ENCODE measurements at places on chromosomes 4 and X.
A peak's percentile ranks its signal among the peaks of the same experiment; 100 is the strongest.

- no peaks in the 10 kb centered on the region for H3K27me3 ChIP-seq
- H3K36me3 ChIP-seq: no peaks in the 10 kb centered on the region
- no peaks in the 10 kb centered on the region for H3K4me1 ChIP-seq
Observed at GRCh38 chrX:133497356-133497755, 82.1 kb upstream of the GPC4 start.

GRCh38 chr4:166309286-166309685 lies 436.2 kb downstream of the TLL1 start:
- DNase-seq: no peak
- no peaks in the 10 kb centered on the region for H3K27me3 ChIP-seq

GRCh38 chr4:135371137-135371536 lies 1169.5 kb upstream of the PABPC4L start:
- DNase-seq: no peak
- no peaks in the 10 kb centered on the region for H3K4me1 ChIP-seq
- no peak overlapping the region for H3K27ac ChIP-seq
- H3K4me3 ChIP-seq: no peak overlapping the region
- H3K27me3 ChIP-seq: no peaks in the 10 kb centered on the region
- no peaks in the 10 kb centered on the region for H3K36me3 ChIP-seq

- H3K4me1 ChIP-seq: no peaks in the 10 kb centered on the region
- H3K4me3 ChIP-seq: no peak overlapping the region
- H3K36me3 ChIP-seq: peaks cover 22% of the 10 kb centered on the region
- DNase-seq: no peak
- H3K27me3 ChIP-seq: no peaks in the 10 kb centered on the region
Observed at GRCh38 chrX:131783555-131784308, 239.4 kb upstream of the STK26 start.

DNA sequence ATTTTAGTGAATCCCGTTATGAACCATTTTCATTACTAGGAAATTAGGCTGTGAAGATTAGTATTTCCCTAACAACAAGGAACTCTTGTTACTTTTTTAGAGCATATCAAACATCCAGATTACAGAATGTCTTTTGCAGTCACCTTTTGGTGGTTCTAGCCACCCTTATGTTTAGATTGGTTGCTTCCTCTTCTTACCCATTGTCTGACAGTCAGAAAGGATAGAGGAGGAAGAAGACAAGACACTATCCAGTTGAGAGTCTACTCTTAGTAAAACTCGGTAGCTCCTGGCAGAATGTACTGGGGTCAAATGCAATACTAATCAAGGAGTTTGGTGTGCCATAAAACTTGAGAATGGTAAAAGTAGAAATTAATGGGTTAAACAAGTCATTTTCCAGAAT lies 1.6 kb upstream of the GUCY1A1 start:
- no peak overlapping the region for H3K27ac ChIP-seq
- H3K27me3 ChIP-seq: peaks cover 59% of the 10 kb centered on the region
- no peak overlapping the region for H3K4me3 ChIP-seq
- peaks cover 15% of the 10 kb centered on the region for H3K4me1 ChIP-seq

GRCh38 chr4:85448906-85449890 lies 25.8 kb upstream of the ARHGAP24 start:
- no peaks in the 10 kb centered on the region for H3K36me3 ChIP-seq
- no peak overlapping the region for H3K27ac ChIP-seq
- no peaks in the 10 kb centered on the region for H3K27me3 ChIP-seq
- no peak for DNase-seq
- no peak overlapping the region for H3K4me3 ChIP-seq

DNA sequence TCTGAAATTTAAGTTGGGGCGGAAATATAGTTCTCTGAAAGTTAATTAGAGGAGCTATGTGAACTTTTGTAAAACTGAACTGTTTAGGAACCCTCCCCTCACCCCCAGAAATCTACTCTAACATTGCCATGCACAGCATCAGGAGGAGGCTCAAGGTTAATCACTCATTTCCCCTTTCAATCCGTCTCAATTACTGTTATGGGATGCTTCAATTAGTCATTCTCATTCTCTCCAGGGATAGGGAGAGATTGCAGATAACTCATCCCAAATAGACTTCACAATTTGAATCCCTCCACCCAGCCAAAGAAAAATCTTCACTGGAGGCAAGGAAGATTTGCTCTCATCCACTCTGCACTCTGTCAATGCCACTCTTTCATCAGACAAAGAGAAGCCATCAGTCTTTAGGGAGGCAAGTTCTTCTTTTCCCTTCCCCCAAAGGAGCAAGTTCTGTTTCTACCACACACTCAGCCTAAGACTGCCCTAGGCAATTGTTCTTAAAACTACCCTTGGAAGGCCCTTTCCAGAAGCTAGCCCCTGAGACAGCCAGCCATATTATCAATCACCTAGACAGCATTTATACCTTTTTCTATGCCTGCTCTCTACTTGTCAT lies 140.4 kb downstream of the SLC10A7 start:
- H3K4me3 ChIP-seq: no peak overlapping the region
- no peaks in the 10 kb centered on the region for H3K36me3 ChIP-seq
- no peaks in the 10 kb centered on the region for H3K27me3 ChIP-seq
- no peak overlapping the region for H3K27ac ChIP-seq

GRCh38 chr4:2066571-2067445 lies 7.7 kb downstream of the NAT8L start:
- H3K27me3 ChIP-seq: peaks cover 2% of the 10 kb centered on the region
- no peak overlapping the region for H3K27ac ChIP-seq
- H3K4me3 ChIP-seq: no peak overlapping the region
- DNase-seq: no peak
- H3K4me1 ChIP-seq: no peaks in the 10 kb centered on the region
- peaks cover 2% of the 10 kb centered on the region for H3K36me3 ChIP-seq

DNA sequence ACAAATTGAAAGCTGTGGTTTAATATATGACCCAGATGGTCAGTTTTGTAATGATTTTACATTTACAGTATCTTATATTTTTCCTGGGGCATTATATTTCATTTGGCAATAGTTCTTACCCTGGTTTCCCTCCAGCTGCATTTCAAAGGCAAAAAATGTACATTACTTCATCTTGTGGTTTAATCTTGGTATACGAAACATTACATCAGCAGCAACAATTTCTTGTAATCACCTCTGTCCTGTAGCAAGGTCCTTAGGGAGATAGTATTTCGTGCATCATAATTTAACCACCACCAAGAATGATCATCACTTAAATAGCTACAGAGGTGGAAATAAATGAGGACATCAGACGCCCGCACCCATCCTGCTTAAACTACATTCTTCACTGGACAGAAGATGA lies 48.8 kb downstream of the HS6ST2 start:
- H3K27me3 ChIP-seq: no peaks in the 10 kb centered on the region
- H3K4me3 ChIP-seq: no peak overlapping the region
- H3K36me3 ChIP-seq: no peaks in the 10 kb centered on the region
- H3K27ac ChIP-seq: no peak overlapping the region

- H3K27me3 ChIP-seq: peaks cover 22% of the 10 kb centered on the region
- no peak overlapping the region for H3K27ac ChIP-seq
- H3K4me3 ChIP-seq: no peak overlapping the region
- H3K36me3 ChIP-seq: no peaks in the 10 kb centered on the region
Observed at GRCh38 chr4:157221895-157222770, 1.6 kb downstream of the GRIA2 start.

- H3K27ac ChIP-seq: no peak overlapping the region
- no peak overlapping the region for H3K4me3 ChIP-seq
- H3K27me3 ChIP-seq: peaks cover 5% of the 10 kb centered on the region
Observed at GRCh38 chrX:145825896-145826295, 8.3 kb downstream of the SLITRK2 start.

DNA sequence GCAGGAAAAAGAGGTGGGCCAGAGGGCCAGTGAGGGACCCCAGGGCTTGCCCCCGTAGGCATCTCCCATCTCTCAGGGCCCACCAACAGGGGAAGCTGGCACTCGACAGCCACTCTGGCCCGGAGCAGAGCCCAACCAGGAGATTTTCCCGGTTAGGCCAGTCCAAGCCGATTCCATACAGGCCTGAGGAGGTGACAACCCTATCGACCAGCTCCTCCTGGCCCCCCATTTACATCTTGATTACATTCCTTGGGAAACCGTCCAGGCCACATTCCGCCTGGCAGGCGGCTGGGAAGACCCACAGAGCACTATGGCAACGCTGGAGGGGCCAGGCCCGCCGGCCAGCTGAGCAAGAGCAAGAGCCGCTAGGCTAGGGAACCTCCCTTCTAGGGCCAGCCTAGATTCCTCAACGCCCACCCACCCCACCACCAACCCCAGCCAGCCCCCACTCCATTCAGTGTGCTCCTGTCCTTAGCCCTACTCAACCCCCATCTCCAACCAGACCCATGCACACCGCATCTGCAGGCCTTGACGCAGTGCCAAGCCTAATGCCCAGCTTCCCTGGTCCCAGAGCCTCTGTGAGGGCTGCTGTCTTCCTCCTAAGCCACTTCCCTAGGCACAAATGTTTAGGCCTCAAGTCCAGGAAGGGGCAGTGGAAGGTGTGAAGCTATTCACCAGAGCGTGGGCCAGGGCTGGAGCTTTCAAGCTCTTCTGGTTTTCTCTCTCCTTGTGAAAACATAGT lies 161.2 kb downstream of the EFNB1 start:
- no peak overlapping the region for H3K4me3 ChIP-seq
- H3K4me1 ChIP-seq: no peaks in the 10 kb centered on the region
- DNase-seq: peak; percentile 8
- no peaks in the 10 kb centered on the region for H3K36me3 ChIP-seq

- no peak overlapping the region for H3K4me3 ChIP-seq
- H3K36me3 ChIP-seq: no peaks in the 10 kb centered on the region
- DNase-seq: no peak
Observed at GRCh38 chrX:7446815-7447214, 298.9 kb upstream of the PUDP start.

GRCh38 chr4:105472871-105473323 lies 965 bp downstream of the PPA2 start:
- no peak for DNase-seq
- peaks cover 21% of the 10 kb centered on the region for H3K36me3 ChIP-seq
- H3K4me1 ChIP-seq: peaks cover 26% of the 10 kb centered on the region

DNA sequence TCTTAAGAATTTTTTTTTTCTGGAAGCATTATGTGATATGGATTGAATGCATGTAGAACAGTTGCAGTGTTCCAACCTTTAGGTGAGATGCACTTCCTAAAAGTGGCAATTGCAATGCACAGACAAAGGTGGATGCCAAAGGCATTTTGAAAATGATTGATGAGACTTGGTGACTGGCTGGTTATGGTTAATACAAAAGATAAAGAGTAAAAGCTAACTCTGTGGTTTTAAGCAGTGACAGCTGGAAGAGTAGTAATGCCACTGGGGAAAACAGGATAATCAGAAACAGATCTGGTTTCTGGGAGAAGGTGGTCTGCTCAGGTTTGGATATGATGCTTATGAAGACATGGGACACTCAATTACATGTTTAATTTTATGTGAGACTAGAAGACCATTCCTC lies 345.6 kb downstream of the RPA4 start:
- no peaks in the 10 kb centered on the region for H3K27me3 ChIP-seq
- H3K27ac ChIP-seq: no peak overlapping the region
- no peak overlapping the region for H3K4me3 ChIP-seq
- H3K4me1 ChIP-seq: no peaks in the 10 kb centered on the region
- no peaks in the 10 kb centered on the region for H3K36me3 ChIP-seq

- no peak for DNase-seq
- no peaks in the 10 kb centered on the region for H3K4me1 ChIP-seq
Observed at GRCh38 chr4:107066621-107067020, 30.5 kb upstream of the DKK2 start.

- H3K27me3 ChIP-seq: peaks cover 39% of the 10 kb centered on the region
- H3K4me1 ChIP-seq: peaks cover 9% of the 10 kb centered on the region
Observed at GRCh38 chr4:123510659-123511058, 114.1 kb downstream of the SPRY1 start.

DNA sequence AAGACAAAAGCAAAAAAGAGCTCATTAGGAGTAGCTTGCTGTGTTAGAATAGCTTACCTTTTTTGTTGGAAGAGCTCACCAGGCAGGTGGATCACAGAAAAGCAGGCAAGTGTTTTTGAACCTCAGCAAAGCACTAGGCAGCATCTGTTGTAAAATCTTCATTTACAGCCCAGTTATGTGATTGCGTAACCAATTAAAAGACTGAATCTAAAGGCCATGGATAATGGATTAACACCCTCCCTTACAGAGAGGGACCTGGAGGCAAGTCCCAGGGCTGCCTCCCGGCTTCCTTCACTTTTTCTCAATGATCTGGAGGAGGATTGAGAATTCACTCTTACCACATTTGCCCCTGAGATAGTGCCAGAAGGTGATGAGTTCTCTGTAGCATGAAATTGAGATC lies 51.1 kb downstream of the MAMLD1 start:
- H3K36me3 ChIP-seq: peaks cover 21% of the 10 kb centered on the region
- H3K4me3 ChIP-seq: no peak overlapping the region
- no peak for DNase-seq

DNA sequence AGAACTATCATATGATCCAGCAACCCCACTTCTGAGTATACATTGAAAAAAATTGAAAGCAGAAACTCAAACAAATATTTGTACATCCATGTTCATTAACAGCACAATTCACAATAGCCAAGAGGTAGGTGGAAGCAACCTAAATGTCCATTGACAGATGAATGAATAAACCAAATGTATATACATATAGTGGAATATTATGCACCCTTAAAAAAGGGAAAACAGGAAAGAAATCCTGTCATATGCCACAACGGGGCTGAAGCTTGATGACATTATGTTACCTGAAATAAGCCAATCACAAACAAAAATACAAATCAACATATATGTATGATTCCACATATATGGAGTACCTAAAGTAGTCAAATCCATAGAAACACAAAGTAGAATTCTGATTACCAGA lies 68.0 kb downstream of the ZAR1 start:
- no peak overlapping the region for H3K27ac ChIP-seq
- H3K4me1 ChIP-seq: peaks cover 6% of the 10 kb centered on the region
- no peak overlapping the region for H3K4me3 ChIP-seq
- no peak for DNase-seq

- no peak overlapping the region for H3K27ac ChIP-seq
- DNase-seq: no peak
- no peak overlapping the region for H3K4me3 ChIP-seq
- H3K36me3 ChIP-seq: no peaks in the 10 kb centered on the region
Observed at GRCh38 chr4:87913896-87914295, 61.6 kb upstream of the SPP1 start.

DNA sequence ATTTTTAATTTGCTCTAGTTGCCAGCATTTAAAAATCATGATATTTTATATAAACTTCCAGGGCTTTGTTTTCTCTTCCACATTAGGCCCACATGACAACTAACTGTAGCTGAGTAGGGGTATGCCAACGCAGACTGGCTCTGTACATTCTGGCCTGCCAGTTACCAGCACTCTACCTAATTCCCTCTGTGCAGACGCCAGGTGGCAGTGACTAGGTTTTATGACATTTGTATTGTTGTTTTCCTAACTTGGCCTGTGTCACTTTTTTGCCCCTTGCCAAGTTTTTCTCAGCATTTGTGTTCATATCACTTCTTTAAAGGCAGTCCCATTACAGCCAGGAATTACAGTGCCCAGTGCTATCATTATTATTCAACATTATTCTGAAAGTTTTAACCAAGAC lies 347.5 kb downstream of the NKX6-1 start:
- H3K4me1 ChIP-seq: peaks cover 2% of the 10 kb centered on the region
- H3K36me3 ChIP-seq: no peaks in the 10 kb centered on the region
- H3K27ac ChIP-seq: no peak overlapping the region

- no peak for DNase-seq
- no peaks in the 10 kb centered on the region for H3K27me3 ChIP-seq
- no peak overlapping the region for H3K4me3 ChIP-seq
- no peaks in the 10 kb centered on the region for H3K36me3 ChIP-seq
- no peak overlapping the region for H3K27ac ChIP-seq
Observed at GRCh38 chrX:112867570-112867969, 26.9 kb upstream of the AMOT start.

GRCh38 chr4:184896868-184897715 lies 71.3 kb upstream of the ACSL1 start:
- H3K36me3 ChIP-seq: no peaks in the 10 kb centered on the region
- H3K27ac ChIP-seq: no peak overlapping the region
- H3K27me3 ChIP-seq: peaks cover 15% of the 10 kb centered on the region
- peaks cover 14% of the 10 kb centered on the region for H3K4me1 ChIP-seq
- no peak overlapping the region for H3K4me3 ChIP-seq
